ENCODE measurements at places on chromosomes 1 and 21. TPM values are rescaled to one million over a fixed set of nuclear protein-coding genes. Genes with fewer than 3 reads are reported as not detected.

The WNT9A gene
- total RNA-seq = 0.07 TPM

The FAM167B gene
- total RNA-seq = 0.33 TPM

The SYPL2 gene
- 0.07 TPM for total RNA-seq

GRCh38 chr1:99331083-99331482 lies 66.8 kb downstream of the PLPPR4 start:
- DNase-seq = no peak

- DNase-seq = no peak
Measured at GRCh38 chr1:245718123-245718522, 563.3 kb downstream of the KIF26B start.

DNA sequence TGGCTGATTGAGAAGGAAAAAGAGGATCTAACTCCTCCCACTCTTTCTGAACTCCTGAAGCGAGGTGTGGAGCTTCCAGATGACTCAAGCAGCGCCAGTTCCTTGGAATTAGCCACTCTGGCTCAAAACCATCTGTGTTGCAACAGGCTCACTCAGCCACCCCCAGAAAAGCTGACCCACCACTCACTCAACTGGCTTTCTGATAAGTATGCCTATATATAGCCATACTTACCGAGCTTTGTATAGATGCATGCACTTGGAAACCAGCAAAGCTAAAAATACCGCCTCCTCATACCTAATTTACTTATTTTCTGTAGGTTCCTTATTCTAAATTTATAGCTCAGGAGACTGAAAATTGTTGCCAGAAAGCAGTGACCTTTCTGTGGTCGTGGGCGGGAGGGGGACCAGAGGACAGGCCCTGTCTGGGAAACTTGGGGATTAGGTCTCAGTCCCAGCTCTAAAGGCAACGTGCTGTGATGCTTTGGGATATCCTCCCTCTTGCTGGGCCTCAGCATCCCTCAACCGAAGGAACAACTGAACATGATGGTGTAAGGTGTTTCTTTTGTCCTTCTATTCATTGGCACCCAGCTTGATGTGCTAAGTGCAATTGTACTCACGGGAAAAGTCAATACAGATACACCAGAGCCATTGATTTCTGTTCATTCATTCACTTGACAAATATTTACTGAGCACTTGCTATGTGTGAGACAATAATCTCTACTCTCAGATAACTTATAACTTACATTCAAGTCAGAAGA lies 65.7 kb downstream of the NENF start:
- DNase-seq = no peak

DNA sequence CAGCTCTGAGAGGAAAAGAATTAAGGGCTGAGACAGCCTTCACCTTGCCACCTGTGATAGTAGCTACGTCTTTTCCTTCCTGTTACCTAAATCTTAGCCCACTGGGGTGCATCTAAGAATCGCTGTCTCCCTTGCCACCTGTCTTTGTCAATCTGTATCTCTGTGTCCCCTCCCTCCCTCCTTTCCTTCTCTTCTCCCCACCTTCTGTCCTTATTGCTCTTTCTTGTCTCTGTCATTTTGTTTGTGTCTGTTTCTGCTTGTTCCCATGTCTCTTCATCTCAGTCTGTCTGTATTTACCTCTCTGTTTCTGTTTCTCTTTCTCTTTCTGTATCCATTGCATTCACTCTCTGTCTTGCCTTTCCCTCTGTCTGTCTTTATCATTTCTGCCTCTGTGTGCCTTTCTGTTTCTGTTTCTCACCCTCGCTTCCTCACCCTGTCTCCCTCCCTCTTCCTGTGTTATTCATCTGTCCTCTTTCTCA lies 30.2 kb downstream of the SLC22A15 start:
- DNase-seq = no peak

GRCh38 chr1:9439074-9439761 lies 100.0 kb upstream of the SLC25A33 start:
- DNase-seq = no peak

- DNase-seq = no peak
Measured at GRCh38 chr1:30194741-30195423, 528.5 kb downstream of the MATN1 start.

DNA sequence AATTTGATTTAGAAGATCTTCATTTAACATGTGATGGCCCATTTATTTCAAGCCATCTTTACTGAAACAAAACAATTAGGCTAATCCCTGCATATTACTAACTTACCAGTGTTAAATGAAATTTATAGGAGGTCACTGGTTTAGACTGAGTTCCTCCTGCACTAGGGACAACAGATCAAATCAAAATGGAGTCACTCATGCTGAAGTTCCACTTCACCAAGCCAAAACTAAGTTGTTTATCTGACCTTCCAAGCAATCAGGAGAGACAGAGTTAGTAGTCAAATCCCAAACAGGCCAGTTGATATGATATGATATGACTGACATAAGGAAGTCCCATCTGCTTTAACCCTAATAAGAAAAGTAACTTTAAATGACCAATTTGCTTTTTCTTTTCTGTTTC lies 4.8 kb downstream of the LYST start:
- DNase-seq = no peak

- DNase-seq = no peak
Measured at GRCh38 chr1:78250201-78250600, 204.4 kb downstream of the GIPC2 start.

DNA sequence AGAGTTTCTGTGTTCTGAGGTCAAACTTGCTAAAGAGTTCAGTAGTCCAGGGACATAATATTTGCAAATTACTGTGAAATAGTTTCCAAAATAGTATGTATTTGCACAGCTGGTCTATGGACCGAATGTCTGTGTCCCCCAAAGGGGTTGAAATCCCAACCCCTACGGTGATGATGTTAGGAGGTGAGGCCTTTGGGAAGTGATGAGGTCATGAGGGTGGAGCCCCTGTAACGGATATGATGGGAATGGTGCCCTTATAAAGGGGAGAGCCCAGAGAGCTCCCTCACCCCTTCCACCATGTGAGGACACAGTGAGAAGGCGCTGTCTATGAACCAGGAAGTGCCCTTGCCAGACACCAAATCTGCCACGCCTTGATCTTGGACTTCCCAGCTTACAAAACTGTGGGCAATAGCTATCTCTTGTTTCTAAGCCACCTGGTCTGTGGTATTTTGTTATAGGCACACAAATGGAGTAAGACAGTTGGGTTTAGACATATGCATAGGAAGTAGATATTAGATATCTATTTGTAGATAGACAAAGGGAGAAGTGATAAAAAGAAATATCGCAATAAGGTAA lies 21.7 kb downstream of the RNF187 start:
- DNase-seq = no peak

GRCh38 chr1:183101841-183102276 lies 78.6 kb downstream of the LAMC1 start:
- no peak for DNase-seq

DNA sequence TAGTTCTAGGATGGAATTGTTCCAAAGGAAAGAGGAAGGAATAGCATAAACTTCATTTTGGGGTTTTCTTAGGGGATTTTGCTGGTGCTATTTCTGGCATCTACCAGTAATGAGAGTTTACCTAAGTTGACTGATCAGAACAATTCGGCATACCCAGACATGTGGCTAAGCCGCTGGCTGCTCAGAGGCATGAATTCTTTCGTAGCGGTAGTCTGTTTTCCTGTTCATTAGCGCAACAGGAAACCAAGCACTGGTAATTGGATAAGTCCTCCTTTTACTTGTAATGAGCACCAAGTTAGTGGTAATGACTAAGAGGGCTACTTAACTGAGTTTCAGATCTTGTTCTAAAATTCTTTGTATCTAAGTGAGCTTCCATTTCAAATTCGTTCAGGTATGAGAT lies 38.6 kb downstream of the C21orf91 start:
- no peak for DNase-seq

GRCh38 chr21:30921129-30921528 lies 39.7 kb upstream of the KRTAP11-1 start:
- no peak for DNase-seq
